Upper lobe of left lung (tissue), 6 donors: ENCODE measurements at places on chromosomes 13 and 19. TPM values are rescaled to one million over a fixed set of nuclear protein-coding genes. Genes with fewer than 3 reads are reported as not detected.

The ZNF468 gene
- total RNA-seq, result 14.6 TPM

The TEKTIP1 gene
- 1.6 TPM for total RNA-seq

The F7 gene
- not detected for total RNA-seq

The POU2F2 gene
- 6.3 TPM for total RNA-seq

The C19orf67 gene
- not detected for total RNA-seq
